T-helper 22 cell (primary cell): ENCODE measurements at places on chromosomes 5 and 9.

- DNase-seq, result no peak
Observed at GRCh38 chr9:26399556-26399955, 493.0 kb downstream of the CAAP1 start.

DNA sequence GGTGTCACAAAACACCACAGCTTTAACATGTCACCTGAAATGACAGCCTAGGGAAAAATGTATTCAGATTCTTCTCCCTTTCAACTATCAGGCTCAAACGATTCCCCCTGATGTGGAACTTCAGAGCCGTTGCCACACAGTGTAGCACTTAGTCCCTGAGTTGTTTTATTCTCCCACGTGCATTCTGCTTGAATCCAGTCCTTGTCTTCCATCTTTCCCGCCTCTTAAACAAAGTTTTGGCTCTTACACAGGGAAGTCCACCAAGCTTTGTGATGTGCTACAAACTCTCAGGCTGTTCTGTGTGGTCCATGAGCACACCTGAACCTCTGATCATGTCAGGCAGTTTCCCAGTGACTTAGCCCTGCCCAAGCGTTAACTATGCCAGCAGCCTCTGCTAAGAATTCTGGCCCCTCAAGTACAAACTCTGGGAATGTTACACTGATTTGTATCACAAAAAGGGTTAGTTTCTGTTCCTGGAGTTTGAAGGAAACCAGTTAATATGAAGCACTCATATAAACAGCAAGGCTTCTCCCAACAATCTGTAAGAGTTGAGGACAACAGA, 45.8 kb upstream of the RNF38 start:
- no peak for DNase-seq

DNA sequence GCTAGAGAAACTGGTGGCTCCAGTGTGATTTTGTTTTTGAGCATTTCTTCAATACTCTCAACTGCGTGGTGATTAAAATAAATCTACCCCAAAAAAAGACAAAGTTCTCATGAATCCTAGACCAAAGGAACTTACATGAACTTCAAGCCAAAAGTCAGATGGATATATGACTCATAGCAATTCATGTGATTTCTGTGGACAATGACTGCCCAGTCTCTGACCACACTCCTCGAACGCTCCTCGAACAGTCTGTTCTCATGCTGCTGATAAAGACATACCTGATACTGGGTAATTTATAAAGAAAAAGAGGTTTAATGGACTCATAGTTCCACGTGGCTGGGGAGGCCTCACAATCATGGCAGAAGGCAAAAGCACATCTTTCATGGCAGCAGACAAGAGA, 46.4 kb upstream of the CEP78 start:
- no peak for DNase-seq

GRCh38 chr9:68706363-68707201, 1.5 kb downstream of the PIP5K1B start:
- no peak for DNase-seq

GRCh38 chr5:55919625-55920024, 68.5 kb downstream of the IL31RA start:
- no peak for DNase-seq

DNA sequence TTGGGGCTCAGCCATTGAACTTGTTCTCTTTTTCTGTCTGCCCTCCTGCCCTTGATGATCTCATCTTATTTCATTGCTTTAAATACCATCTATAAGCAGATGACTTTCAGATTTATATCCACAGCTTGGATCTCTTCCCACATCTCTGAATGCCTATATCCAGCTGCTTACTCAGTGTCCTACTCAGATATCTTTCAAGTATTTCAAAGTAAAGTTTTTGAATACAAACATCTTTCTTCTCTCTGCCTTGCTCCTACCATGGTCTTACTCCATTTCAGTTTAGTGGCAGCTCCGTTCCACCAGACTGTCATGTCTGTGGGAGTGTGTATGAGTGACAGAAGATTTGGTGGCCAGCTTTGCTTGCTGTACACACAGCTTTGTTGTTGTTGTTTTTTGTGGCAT, 59.7 kb downstream of the ERBIN start:
- no peak for DNase-seq

GRCh38 chr5:22390888-22391287, 462.3 kb downstream of the CDH12 start:
- no peak for DNase-seq

DNA sequence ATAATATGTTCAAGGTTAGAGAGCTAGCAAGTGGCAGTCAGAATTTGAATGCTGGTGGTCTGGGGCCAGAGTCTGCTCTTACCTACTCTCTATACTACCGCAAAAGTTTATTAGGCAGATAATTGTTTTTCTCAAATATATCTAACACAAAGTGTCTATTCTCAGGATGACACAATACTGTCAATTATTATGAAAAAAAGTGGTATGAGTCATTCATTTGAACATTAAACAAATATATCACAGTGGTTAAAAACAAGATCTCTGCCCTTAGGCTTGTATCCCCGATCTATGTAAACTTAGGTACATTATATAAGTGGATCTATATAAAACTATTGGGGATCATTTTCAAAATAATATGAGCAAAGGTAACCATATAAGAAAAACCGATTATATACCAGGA, 354.9 kb downstream of the CETN3 start:
- DNase-seq, result no peak

GRCh38 chr9:90600029-90600428, 42.6 kb downstream of the DIRAS2 start:
- DNase-seq, result no peak

DNA sequence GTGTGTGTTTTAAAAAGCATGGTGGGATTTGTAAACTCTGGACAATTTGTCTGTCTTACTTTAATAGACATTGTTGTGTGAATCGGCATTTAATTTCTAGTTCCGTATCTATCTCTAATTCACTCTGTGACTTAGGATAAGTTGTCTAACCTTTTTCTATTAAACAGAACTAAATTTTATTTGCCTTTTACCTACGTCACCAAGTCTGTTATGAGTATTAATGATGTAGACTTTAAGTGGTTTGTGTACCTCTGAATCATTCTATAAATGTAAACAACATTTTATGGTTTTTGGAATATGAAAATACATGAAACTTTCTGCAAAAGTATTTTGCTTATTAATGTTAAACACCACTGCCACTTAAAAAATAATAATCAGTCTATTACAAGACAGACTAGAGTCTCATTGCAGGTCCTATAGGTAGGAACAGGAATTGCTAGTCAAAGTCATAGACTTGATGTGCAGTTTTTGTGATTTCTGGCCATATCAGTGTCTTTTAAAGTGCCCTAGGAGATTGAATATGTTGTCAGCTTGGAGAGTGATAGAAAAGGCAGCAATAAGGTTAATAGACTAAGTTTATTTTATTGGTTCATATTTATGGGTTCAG, 5.6 kb downstream of the RBM27 start:
- DNase-seq, result no peak

GRCh38 chr5:67331296-67331925, 134.8 kb upstream of the CD180 start:
- no peak for DNase-seq

- no peak for DNase-seq
Observed at GRCh38 chr5:171330021-171330420, 21.0 kb downstream of the TLX3 start.

DNA sequence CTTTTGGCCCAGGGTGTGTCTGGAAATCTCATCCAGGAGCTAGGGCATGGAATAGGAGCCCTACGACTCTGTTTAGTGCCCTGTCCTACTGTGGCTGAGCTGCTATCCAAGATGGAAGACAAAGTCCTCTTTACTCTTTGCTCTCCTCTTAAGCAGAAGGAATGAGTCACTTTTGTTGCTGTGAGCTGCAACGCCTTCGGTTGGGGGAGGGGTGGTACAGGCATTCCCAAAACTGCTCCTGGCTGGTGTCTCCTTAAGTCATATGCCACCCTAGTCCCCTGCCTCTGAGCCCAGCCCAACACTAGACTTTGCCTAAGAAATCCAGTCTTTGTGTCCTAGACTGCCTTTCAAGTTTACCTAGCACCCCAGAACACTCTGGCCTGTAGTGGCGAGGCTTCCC, 99.9 kb downstream of the PRR16 start:
- DNase-seq, result no peak

GRCh38 chr5:124337996-124338395, 408.4 kb downstream of the ZNF608 start:
- no peak for DNase-seq

DNA sequence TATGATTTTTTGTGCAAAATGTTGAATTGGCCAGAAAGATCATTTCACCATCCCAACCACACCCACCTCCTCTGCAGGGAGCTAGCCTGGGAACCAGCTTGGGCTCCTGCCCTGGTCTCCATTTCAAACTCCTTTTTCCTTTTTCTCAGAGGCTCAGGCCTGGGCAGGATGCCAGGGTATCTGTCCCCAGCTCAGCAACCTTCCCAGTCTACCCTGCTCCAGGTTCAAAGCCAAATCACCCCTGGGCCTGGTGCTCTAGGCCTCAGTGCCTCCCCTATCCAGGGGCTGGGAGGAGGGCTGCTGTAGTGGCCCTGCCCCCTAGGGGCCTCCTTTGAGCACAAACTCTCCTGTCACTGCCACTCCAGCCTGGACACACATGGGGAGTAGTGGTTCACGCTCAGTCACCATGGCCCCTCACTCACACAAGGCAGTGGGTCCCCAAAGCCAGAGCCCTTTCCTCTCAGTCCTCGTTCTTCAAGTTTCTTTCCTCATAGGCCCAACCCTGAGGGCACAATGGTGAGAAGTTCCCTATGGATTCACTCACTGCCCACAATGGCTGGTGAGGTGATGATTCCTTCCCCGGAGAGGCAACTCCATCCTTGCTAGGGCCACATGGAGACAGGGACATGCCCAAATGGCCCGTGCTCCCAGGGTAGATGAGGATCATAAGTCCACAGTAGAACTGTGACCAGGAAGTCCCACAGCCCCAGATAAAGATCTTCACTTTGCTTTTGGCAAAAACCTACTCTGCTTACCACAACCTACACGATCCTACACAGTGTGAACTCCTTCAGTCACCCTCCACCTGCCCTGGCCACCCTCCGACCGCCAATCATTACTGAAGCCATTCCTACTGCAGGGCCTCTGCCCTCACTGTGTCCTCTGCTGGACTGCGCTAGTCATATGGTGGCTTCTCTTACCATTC, 1.6 kb upstream of the ST6GALNAC4 start:
- no peak for DNase-seq
